ENCODE measurements at places on chromosomes 2 and 18. TPM values are rescaled to one million over a fixed set of nuclear protein-coding genes. Genes with fewer than 3 reads are reported as not detected.

DNA sequence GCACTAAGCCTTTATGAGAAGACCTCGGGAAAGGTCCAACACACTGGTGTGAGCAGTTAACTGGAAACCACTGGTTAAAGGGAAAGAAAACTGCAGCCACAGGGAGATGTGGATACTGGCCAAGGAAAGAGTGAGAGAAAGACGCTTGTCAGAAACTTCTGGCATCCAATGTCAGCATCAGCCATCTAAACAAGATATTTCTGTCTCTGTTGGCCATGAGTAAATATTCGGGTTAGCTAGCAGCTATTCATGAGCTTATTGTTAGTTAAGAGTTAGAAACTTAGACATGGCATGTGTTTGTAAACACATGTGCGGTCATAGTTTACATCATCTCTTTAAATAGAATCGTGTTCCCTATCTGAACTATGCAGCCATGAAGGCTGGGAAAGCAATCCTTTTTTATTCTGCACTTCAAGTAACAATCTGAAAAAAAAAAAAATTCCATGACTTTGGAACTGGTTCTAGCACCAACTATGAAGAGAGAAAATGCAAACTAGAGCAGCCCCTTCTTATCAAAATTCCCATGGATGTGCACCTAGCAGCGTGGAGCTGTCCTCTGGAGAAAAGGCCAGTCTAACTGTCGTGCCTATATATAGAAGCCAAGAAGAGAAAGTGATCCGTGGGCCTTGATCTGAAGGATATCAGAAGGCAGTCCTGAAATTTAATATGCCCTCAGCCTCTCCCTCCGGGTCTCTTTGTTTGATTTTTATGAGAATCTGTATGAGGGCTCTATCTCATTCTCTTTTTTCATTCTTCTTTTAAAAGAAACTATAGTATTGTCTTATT lies 84.0 kb upstream of the RFX8 start:
- DNase-seq = no peak

CLEC4F gene
- 0.19 TPM for total RNA-seq

DNA sequence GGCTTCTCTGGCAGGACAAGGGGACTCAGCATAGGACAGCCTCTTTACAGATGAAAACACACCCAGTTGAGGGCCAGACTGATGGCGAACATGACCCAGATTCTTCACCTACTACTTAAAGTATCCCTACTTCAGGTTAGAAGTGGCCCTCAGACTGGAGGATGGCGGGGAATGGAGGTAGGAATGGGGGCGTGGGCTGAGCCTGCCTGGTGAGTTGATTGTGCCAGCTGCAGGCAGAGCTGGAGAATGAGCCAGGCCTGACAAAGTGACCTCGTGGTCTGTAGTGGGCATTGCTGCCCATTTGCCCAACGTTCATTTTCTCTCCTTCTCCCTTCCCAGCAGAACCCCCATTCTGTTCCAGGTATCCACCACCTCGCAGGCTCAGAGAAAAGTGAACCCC lies 186.1 kb downstream of the KLHL29 start:
- no peak for DNase-seq

DNA sequence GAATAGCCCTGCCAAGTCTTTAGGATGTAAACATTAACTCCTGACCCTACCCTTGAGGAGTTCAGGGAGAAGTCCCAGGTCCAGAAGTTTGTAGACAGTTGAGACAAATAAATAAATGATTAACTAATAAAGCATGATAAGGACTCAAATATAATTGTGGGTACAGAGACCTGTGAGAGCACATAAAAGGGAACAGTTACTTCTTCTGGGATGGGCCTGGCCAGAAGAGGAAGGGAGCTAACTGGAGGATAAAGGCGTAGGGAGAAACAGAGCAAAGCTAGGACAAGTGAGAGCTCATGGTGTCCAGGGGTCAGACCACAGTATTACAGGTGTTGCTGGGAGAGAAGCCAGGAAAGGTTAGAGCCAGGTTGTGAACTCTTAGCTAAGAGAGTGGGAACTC lies 3.0 kb downstream of the LCLAT1 start:
- no peak for DNase-seq

DNA sequence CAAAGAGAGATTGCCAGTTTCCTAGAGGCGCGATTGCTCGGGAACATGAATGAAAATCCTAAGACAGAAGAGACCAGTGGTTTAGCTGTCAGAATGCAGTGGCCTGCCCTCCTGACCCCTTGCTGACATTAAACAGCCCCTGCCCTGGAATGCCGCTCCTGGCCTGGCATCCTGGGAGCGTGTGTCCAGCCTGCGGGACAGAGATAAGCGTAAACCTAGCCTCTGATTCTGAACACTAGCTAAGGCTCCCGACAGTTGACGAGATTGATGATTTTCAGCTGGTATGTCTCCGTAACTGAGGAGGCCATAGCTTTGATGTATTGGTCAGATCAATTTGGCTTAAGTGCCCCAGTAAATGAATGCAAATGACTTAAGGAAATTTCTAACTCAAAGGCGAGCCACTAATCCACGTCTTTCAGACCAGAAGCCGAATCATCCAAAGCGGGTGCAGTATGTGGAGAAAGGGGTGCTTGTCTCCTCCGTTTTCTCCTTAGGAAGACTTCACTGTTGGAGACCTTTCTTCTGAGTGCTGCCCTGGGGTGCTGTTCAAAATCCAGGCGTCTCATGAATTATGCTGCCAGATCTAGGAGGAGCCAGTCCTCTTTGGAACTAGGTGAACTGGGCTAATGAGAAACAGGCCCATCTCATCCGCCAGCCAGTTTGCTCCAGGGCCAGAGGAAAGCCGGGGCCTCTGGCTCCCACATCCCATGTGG lies 142.5 kb upstream of the L3MBTL4 start:
- DNase-seq = no peak

- DNase-seq = no peak
These were observed 130.1 kb upstream of the PIEZO2 start for GRCh38 chr18:11279461-11279860.

ACVR1C gene
- total RNA-seq = 0.73 TPM

NCKAP1 gene
- 3.0 TPM for total RNA-seq

GRCh38 chr2:25293958-25294562 lies 47.7 kb downstream of the DNMT3A start:
- no peak for DNase-seq

- DNase-seq = no peak
These were observed 81.1 kb downstream of the TRIB2 start for GRCh38 chr2:12797815-12798214.

- no peak for DNase-seq
These were observed 57.1 kb downstream of the FBLN7 start for GRCh38 chr2:112195167-112195766.

- no peak for DNase-seq
These were observed 30.1 kb downstream of the NCK2 start for GRCh38 chr2:105774781-105775337.

GRCh38 chr2:65754219-65754618 lies 321.8 kb upstream of the SPRED2 start:
- no peak for DNase-seq

DNA sequence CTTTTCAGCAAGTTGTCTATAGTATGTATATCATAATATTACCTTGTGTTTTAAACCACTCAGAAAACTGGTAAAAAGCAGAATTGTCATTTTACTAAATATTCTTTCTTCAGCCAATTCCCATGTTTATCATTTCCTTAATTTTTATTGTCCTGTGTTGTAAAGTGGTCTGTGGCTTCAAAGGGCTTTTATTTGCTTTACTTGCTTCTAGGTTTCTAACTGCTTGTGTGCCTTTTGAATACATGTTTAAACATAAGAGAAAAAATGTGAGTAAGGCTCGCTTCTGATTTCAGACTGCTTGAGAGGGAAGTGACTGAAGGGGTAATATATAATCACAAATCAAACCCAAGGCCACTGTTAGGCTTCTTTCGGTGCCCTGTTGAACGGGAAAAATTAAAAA lies 407.5 kb upstream of the NRP2 start:
- DNase-seq = no peak

ABHD3 gene
- 43.6 TPM for total RNA-seq

- no peak for DNase-seq
These were observed 8.1 kb upstream of the ARHGAP15 start for GRCh38 chr2:143121079-143121478.

TUBA3E gene
- total RNA-seq = not detected

GRCh38 chr2:239260546-239261327 lies 140.1 kb downstream of the HDAC4 start:
- no peak for DNase-seq

DNA sequence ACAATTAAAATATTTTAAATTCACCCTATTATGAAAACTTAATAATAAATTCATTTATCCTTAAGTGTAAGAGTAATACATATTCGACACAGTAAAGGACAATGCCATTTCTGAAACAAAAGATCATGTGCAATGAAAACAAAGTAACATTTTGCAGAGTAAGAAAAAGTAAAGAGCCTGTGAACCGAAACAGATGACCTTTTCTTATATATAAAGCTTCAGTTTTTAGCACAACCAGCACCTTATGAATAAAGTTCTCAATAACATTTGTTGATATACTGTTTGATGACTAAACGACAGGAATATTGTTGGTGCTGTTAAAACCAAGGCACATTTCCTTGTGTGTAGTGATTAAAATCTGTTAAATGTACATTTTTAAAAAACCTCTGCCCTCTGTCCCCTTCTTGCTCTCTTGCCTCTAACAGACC lies 1.5 kb downstream of the PELI1 start:
- DNase-seq = no peak

TUBA4A gene
- 82.9 TPM for total RNA-seq

TMEM182 gene
- total RNA-seq = 4.1 TPM

- no peak for DNase-seq
These were observed 1.9 kb upstream of the GALNT14 start for GRCh38 chr2:31140151-31140550.
